DMS 273 treated with DMSO at 0.1 percent for 48 hours (cell line): ENCODE measurements at places on chromosomes 12 and 14.
A peak's percentile ranks its signal among the peaks of the same experiment; 100 is the strongest.

GRCh38 chr14:77369285-77369684 lies 7.6 kb downstream of the TMED8 start:
- DNase-seq = no peak

DNA sequence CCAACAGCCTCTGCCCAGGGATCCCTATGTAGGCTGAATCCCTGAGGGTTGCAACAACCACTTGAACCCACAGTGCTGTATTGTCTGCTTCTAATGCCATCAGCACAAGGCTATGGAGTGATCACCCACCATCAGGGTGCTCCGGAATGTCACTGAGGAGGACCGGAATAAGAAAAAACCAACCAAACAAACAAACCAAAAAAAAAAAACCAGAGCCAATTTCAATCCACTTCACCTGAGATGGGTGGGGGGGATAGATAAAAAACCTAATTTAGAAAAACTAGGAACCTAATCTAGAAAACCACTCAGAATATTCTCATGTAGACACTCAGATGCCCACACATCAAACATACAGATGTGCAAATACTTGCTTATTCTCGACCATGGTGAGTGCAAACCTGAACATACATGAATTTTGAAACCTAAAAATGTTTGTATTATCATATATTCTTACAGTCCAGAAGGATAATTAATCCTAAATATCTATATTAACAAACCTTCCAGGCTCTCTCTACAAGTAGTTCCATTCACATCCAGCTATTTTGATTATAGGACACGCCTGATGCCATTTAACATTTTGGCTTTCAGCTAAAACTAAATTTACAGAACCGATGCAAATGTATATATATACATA lies 3.7 kb downstream of the TBX5 start:
- no peak for DNase-seq

DNA sequence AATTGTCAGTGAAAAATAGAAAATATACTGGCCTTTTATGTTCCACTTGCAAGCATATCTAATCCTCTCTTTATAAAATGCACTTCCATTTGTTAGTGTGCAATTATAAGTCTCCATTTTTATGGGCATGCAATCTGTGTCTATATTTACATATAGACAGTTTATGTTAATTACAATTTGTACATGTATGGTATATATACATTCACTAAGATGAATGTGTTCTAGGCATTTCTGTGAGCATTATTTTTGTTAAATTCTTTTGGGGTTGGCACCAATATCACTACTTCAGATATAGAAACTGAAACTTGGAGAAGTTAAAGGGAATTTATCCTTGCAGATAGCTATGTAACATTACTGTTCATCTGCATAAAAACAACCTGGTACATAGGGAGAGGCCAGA lies 470.8 kb upstream of the LMO3 start:
- DNase-seq = no peak

- DNase-seq = no peak
Measured at GRCh38 chr12:10293570-10294227, 14.0 kb upstream of the KLRD1 start.

DNA sequence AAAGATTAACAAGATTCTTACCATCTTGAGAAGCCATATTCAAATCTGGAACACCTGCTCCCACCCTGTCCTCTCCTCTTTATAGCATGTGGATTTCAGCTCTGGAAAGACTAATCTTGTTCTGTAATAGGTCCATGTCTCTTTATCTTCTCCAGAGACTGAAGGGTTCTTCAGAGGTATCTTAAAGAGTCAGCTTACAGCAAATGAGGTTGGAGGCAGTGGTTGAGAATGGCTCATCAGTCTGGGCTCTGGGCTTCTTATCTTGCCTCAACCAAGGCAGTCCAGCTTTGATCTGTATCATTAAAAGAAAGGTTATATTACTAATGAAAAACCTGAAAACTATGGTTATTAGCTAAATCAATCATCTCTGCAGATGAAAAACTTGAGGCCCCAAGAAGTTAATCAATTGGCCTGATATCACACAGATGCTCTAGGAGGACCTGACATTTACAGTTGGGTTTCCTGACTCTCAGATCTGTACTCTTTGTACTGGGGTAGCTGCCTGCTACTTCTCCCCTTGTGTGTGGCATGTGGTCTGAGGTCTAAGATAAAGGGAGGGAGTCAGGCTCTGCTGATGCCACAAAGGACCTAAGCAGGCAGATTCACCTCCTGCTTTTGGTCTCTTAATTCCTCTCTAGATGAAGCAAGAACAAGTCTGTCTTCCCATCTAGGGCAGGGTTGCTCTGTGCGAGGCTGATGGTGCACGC lies 1.7 kb upstream of the AKAP6 start:
- no peak for DNase-seq

DNA sequence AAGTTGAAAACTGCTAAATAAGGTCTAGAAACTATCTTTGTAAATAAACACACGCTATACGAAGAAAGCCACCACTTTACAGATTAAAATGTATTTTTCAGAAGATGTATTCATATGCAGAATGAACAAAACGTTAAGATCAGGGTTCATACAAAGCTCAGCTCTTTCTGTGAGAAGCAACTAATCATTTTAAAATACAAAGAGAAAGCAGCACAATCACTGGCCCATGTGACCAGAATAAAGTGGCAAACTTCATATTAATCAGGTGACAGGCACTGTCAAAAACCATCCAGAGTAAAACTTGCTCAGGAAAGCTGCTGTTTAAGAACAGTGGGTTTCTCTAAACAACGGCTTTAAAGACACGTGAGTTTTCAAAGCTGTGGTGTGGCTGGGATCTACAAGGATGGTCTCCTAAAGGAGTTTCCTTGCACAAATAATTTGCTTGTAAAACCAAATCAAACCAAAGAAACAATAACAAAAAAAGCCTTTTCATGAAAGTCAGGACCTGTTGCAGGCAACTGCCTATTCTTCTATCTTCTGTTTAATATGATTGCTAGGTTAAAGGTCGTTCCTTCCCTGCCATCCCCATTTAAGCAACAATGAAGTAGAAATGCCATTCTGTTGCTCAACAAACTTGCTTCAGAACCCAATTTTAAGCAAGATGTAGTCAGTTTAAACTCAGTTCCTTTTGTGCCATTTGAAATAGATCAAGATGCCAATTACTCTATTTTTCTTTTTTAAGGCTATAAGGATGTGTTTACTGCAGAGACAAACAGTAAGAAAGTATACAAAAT lies 22.3 kb downstream of the SEL1L start:
- no peak for DNase-seq

DNA sequence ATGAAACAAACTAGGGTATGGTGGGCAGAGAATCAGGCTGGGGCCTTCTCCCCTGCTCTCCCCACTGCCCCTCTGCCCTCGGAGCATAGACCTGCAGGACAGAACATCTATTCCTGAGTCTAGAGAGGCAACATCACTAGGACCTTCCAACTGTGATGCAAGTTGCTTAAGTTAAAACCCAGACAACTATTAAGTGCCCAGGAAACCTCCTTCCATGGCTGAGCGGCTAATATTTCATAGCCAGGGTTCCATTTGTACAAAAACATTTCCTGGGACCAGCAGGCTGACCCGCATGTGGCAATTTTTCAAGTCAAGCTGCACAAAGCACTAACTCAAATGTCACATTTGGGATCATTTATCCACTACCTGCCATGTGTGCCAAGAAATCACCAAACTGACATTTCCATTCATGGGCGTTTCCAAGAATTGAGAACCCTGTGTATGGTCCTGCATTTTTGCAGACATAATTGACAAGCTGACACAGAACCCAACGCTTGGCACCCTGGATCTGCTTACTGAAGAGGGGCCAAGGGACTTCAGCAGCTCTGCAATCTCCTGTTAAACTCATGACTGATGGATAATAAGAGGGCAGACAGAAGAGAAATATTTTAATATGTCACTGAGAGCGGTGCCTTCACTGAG lies 32.7 kb downstream of the NT5DC3 start:
- DNase-seq = no peak

GRCh38 chr12:115437061-115437567 lies 753.1 kb upstream of the TBX3 start:
- no peak for DNase-seq

DNA sequence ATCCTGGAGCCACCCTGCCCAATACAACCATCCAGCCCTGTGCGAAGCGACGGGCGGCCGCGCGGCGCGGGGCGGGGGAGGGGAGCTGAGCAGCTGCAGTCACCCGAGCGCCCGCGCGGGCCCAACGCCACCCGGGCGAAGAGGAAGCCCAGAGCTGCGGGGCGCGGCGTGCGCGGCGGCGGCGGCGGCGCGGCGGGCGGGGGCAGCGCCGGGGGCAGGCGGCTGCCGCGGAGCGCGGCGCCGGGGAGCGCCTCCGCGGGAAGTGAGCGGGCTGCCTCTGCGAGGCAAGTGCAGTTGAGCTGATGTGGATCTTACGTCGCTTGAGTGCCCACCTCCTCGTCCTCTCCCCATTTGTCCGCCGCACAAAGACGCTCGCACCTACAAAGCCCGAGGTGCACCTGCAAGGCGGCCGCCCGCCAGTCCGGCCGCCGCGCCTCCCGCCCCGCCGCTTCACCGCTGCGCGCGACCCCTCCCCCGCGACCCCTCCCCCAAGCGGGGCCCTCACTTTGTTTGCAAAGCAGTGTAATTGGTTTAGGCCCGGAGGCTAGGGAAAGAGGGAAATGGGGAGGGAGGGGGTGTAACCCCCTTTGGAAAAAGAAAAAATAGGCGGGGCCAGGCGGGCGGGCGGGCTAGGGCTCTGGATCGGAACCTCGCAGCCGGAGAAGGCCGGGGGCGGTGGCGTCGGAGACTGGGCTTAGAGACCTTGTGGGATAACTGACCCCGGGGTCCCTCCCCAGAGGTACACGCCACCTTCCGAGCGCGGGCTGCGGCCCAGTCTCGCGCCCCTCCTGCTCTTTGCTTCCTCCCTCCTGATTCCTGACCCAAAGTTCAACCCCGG lies at the start of the genes FOXA1 and TTC6:
Gene FOXA1, minus strand, starts transcription at position 279 of the 838 bp plus-strand sequence. Its CDS starts 277 bp downstream, at position 2.
Gene TTC6, plus strand, starts transcription at position 659 of the 838 bp plus-strand sequence. CDS start 26,436 bp downstream, outside the sequence.
- no peak for DNase-seq

DNA sequence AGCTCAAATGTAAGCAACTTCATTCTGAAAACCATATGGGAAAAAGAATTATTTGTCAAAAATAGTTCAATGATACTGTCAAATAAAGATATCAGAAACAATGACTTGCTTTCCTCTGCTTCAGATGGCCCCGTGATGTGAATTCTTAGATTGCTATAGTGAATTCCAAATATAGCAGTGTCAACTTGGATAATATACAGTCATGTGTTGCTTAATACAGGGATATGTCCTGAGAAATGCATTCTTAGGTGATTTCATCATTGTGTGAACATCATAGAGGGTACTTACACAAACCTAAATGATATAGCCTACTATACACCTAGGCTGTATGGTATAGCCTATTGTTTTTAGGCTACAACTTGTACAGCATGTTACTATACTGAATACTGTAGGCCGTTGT lies 108.7 kb upstream of the MIS18BP1 start:
- DNase-seq = no peak

GRCh38 chr14:81363746-81364378 lies 36.3 kb downstream of the STON2 start:
- DNase-seq = peak; percentile 89

DNA sequence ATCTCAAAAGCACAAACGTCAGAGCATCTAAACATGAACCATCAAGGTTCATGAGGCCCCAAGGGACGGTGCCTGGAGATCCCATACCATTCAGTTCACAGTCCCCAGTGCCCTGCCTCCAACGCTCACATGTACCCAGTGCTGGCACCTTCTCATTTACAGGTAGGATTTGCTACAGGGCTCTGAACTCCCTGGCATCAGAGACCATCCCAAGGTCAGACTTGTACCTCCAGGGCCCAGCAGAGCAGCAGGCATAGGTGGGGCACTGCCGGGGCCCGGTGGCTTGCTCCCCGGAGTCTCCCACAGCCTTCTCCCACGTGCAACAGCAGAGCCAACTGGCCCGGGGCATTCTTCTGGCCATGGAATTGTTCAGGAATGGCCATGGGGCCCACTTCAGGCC lies 114.8 kb downstream of the BCL11B start:
- no peak for DNase-seq

DNA sequence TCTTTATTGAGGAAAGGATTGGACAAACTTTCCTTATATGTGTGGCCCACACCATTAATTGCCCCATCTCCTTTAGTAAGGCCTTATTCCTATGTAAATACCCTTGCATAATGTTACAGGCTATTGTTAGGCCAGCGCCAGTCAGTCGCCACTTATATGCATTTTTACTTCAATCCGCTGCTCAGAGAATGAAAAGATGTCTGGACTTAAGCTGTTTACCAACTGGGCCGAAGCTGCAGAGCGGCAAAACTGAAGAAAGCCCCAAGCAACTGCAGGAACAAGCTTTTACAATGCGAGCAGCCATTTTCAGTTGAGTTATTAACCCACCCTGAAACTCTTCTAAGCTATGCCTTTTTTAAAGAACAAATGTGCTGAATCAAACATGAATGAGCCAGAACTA lies 92.1 kb upstream of the OTX2 start:
- no peak for DNase-seq

DNA sequence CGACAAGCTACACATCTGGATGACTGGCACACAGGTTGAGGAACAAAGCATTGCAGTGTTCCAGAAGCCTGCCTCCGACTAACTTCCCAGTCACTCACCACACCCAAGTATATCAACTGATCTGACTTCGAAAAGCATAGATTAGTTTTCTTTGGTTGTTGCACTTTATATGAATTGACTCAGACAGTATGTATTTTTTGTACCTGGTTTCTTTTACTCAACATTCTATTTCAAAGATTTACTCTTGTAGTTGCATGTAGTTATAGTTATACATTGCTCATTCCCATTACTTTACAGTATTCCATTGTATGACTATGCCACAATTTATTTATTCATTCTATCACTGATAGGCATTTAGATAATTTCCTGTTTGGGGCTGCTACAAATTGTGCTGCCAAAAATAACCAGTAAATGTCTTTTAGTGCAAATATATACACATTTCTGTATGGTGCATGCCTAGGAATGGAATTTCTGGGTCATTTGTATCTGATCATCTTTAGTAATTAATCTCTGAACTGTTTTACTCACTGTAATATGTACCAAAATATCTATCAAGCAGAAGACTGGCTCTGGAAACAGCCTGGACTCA lies 17.8 kb downstream of the PLCZ1 start:
- no peak for DNase-seq

- DNase-seq = no peak
Measured at GRCh38 chr14:92207012-92207927, 85.5 kb downstream of the CPSF2 start.

DNA sequence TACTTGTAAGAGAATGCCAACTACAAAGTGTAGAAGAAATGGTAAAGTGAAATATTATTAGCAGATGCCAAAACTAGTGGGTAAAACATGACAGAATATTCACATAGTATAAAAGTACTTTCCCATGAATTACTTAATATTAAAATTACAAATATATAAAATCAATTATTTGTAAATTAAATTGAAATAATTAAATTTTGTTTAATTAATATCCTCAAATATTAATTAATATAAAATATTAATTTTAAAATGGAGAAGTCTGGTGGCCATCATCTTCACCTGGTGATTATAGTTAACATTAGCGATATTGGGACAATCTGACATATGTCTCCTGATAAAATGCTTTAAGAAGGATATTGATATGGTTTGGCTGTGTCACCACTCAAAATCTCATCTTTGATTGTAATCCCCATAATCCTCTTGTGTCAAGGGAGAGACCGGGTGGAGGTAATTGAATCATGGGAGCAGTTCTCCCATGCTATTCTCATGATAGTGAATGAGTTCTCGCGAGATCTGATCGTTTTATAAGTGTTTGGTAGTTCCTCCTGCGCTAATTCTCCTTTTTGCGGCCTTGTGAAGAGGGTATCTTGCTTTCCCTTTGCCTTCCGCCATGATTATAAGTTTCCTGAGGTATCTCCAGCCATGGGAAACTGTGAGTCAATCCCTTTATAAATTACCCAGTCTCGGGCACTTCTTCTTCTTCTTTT lies 55.0 kb upstream of the SGPP1 start:
- DNase-seq = no peak
